ENCODE measurements at places on chromosomes 16 and 17. TPM values are rescaled to one million over a fixed set of nuclear protein-coding genes. Genes with fewer than 3 reads are reported as not detected.

DNA sequence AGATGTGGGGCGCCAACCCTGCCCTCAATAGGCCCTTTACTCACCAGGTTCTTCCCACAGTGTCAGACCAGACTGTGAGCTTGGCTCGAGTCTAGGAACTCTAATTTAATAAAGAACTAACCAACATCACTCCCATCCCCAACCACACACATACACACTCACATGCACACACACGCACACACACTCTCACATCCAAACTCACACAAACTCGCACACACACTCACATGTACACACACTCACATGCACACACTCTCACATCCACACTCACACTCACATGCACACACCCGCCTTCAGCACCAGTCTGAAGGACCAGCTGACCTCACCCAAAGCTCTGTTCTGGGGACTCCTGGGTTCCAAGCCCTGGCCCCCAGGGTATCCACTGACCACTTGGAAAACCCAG, 63.8 kb downstream of the COG7 start:
- DNase-seq = no peak

DNA sequence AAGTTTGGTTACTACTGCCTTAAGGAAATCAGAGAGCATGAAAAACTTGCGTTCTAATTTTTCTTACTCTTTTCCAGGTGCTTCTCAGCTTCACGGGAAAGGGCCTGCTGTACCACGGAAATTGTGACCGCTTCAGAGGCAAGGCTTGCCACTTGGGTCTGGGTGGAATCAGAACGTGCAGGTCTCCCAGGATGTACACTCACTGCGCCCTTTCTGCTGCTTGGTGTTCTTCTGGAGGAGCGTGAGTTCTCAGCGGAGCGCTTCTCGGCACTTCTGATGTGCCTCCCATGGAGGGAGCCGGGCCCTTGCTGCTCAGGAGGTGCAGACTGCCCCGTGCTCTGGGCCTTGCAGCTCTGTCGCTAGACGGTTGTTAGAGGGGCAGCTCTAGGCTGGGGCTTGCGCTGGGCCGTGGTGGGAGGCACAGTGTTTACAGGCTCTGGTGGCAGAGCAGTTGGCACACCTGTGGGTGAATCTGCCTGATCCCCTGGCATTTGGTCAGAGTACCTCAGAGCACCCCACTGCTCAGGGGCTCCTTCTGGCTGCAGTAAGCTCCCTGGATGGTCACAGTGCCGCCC, 32.8 kb downstream of the UBN1 start:
- DNase-seq = no peak

- DNase-seq = peak; percentile 76
These were observed at the start of gene PRKCA for GRCh38 chr17:66301864-66302741. Gene PRKCA, plus strand, starts transcription at chr17:66302613.

DNA sequence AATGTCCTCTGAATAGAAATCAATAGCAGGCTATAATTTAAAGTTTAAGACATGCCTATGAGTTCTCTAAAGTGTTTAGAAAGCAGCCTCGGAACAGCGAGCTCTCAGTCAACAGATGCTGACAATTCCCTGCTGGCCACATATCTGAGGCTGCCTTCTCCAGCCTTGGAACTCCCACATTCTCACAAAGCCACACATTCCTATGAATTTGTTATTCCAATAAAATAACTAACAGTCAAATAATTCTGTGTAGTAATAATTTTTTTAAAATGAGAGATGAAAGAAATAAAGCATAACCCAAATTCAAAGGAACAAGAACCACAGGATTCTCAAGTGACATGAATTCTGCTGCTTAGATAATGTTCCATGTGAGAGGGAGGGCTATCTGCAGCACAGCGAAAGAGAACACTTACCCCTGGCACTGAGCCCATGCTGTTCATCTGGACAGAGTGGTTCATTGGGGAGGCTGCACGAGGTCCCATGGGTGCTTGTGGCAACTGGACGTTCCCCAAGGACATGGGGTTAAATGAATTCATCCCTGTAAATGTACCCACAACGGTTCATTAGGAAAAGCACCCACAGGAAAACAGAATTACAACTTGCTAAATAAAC, 56.9 kb upstream of the TRAP1 start:
- DNase-seq = no peak

- no peak for DNase-seq
These were observed 124.5 kb downstream of the ZNF778 start for GRCh38 chr16:89341697-89342694.

DNA sequence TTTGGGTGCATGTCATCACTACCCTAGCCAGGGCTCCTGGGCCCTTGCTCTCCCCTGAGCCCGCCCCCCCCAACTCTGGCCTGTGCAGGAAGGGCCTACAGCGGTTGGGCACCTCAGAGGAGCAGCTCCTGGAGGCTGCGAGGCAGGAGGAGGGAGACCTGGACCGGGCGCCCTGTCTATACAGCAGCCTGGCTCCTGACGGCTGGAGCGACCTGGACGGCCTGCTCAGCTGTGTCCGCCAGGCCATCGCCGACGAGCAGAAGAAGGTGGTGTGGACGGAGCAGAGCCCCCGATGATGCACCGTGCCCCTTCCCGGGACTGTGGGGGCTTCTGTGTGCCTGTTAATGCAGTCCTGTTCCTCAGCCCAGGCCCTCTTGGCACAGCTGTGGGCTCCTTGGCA, 12.1 kb downstream of the SGSH start:
- DNase-seq = no peak

DNA sequence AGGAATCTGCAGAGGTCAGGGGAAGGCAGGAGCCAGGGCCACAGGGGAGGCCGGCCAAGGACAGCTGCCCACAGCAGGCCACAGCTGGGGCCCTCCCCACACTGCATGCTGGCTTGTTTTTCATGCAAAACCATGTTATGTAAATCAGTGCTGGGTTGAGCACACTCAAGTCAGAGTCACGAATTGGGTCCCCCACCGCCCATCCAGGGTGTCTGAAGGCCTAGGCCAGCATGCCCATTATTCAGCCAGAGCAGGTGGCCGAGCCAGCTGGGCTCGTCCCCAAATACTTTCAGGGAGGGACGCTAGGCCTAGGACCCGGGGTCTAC, 51.2 kb upstream of the TOB1 start:
- DNase-seq = no peak

- no peak for DNase-seq
These were observed 43.5 kb downstream of the CFAP20 start for GRCh38 chr16:58085584-58086251.

DNA sequence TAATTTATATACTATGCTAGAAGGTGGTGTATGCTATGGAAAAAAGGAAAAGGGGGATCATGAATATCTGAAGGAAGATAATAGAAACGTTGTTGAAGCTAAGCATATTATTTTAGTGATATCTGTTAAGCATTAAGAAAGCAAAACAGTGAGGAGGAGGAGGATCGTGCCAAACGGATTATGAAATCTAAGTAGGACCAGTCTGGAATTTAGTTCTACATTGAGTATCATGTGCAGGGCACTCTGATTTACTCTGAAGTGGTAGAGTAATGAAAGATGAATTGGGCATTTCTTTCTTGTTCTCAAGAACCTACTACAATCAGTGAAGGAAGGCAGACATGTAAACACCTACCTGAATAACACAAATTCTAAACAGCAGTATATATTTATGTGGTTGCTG, 195.3 kb downstream of the CYB561 start:
- DNase-seq = no peak

The METRN gene
- total RNA-seq = 57.1 TPM

GRCh38 chr17:34146440-34147043, 108.5 kb upstream of the CCL2 start:
- DNase-seq = peak; percentile 5

The C17orf78 gene
- not detected for total RNA-seq

- peak; percentile 76 for DNase-seq
These were observed at the start of gene CACNB1 for GRCh38 chr17:39197380-39198185. Gene CACNB1, minus strand, starts transcription at chr17:39197669. Its CDS starts 174 bp downstream, at chr17:39197495.

- no peak for DNase-seq
These were observed 22.3 kb upstream of the MILR1 start for GRCh38 chr17:64426596-64426995.

The HSD17B1 gene
- total RNA-seq = 0.68 TPM

GRCh38 chr16:50290856-50291255, 24.5 kb downstream of the ADCY7 start:
- no peak for DNase-seq
